ENCODE measurements at places on chromosomes 7 and 10.
A peak's percentile ranks its signal among the peaks of the same experiment; 100 is the strongest.

DNA sequence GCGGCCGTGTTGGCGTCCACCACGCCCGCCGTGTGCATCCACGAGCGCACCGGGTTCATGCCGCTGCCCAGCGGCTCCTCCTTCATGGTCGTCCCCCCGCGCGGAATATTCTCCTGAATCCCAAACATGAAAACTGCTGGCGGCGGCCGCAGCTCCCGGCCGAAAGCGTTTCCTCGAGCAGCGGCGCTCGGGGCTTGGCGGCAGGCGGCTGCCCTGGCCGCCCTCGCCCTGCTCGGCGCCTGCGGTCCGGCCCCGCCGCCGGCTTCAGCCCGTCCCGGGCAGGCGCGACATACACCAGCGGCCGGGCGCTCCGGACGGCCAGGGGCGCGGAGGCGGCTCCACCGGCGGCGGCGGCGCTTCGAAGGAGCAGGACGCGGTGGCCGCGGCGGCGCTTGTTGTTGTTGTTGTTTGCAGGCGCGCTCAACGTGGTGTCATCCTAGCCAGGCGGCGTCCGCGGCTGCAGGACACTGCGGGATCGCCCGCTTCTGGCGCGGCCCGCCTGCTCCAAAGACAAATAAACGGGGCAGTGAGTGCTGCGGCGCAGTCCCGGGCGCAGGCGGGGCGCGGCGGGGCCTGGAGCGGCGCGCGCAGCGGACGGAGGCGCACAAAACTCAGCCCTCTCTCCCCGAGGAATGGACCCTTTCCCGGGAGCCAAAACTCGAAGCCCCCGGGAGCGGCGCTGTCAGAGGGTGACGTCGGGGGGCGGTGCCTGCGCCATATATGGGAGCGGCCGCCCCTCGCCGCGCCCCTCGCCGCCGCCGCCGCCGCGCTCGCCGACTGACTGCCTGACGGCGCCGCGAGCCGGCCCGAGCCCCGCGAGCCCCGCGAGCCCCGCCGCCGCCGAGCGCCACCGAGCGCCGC lies at the start of gene EBF3:
Gene EBF3, minus strand, starts transcription at position 634 of the 861 bp plus-strand sequence. Its CDS starts 506 bp downstream, at position 128.
- DNase-seq, result peak; percentile 48

- no peak for DNase-seq
Observed at GRCh38 chr7:135522509-135522908, 12.6 kb upstream of the CNOT4 start.

DNA sequence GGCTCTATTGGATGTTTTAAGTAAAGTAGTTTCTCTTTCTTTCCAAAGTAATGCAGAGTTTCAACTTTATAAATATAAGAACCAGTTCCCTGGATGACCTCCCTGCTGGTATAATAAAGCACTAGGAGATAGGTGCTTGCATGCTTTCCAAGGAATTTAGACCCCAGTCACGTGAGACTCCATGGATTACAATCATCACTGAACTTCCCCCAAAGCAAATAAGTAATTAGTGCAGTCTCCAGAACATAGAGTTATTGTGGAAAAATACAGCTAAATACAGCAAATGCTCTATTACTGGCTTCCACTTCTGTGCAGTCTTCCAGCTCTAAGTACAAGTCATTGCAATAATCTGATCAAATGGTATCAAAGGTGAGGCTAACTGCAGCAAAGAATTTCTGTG lies 220.2 kb upstream of the STEAP1 start:
- DNase-seq, result no peak

DNA sequence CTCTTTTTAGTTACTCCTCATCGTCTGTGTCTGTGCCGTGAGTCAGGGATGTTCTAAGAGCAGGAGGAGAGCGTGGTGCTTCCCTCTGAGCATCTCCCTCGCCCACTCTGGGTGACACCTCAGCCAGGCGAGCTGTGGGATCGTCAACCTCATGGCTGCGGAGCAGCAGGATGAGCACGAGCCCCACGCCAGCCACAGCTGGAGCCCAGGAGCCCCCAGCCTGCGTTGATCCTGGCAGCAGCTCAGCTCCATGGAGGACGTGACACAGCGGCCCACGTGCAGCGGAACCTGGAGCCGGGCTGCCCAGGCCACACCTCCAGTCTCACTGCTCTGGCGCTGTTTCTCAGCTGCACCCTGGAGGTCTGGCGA lies 512.0 kb downstream of the PTPRN2 start:
- no peak for DNase-seq

DNA sequence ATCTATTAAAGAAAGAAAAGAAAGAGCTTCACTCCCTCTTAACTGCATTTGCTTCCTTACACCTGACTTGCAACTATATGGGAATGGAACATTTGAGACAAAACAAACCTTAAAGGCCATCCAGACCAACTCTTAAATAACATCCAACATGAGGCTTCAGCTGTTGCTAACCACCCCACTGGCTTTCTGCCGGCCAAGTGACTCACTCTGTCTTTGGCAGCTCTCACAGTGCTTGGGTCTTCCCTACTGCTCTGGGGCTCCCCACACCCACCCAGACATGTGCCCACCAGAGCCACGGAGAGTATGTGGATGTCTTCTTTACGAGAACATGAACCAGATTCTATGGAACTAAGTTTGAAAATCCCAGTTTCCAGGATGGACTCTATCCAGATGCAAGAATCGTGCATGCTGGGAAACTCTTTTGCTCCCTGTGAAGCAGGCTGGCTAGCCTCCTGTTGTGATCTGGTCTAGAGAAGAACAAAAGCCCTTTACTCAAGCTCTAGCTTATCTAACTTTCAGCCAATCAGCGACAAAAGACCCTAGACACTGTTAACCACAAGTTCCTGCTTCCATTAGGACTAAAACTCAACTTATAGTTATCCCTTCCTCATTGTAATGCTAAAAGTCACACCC lies 245.7 kb downstream of the TCERG1L start:
- DNase-seq, result no peak

- no peak for DNase-seq
Observed at GRCh38 chr10:17427666-17428350, 26.6 kb downstream of the ST8SIA6 start.

DNA sequence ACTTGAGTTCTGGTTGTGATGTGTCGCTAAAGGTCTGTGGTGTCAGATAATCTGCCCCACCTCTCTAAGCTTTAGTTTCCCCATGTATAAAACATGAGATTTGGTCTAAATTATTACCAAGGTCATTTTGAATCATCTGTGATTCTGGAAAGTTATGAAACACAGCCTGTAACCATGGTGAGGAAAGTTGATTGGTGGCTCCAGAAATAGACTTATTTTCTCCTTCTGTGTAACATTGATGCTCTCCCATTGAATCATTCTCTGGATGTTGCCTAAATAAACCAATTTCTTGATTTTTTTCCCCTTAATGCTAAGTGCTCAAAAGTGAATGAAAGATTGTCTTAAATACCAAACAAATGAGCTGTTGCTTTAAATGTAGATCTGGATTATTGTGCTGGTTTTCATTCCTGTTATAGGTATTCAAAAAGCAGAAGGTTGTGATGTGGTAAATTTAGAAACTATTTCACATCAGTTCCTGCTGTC lies 30.0 kb upstream of the PCGF5 start:
- DNase-seq, result no peak

DNA sequence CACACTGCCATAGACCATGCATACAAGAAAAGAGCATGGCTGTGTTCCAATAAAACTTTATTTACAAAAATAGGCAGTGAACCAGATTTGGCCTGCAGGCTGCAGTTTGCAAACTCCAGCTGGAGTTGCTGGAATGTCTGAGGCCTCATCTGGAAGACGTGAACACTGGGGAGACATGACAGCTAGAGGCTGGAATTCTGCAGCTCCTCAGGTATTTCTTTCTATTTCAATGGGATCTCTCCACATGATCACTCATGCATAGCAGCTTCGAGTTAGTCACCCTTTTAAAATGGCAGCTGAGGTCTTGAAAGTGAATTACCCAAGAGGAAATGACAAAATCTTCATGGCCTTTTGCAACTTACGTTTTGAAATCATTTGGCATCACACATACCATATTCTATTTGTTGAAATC lies 52.6 kb upstream of the BET1 start:
- no peak for DNase-seq
